CD8-positive, alpha-beta memory T cell (primary cell): ENCODE measurements at places on chromosomes 3 and 15. TPM values are rescaled to one million over a fixed set of nuclear protein-coding genes. Genes with fewer than 3 reads are reported as not detected.

DNA sequence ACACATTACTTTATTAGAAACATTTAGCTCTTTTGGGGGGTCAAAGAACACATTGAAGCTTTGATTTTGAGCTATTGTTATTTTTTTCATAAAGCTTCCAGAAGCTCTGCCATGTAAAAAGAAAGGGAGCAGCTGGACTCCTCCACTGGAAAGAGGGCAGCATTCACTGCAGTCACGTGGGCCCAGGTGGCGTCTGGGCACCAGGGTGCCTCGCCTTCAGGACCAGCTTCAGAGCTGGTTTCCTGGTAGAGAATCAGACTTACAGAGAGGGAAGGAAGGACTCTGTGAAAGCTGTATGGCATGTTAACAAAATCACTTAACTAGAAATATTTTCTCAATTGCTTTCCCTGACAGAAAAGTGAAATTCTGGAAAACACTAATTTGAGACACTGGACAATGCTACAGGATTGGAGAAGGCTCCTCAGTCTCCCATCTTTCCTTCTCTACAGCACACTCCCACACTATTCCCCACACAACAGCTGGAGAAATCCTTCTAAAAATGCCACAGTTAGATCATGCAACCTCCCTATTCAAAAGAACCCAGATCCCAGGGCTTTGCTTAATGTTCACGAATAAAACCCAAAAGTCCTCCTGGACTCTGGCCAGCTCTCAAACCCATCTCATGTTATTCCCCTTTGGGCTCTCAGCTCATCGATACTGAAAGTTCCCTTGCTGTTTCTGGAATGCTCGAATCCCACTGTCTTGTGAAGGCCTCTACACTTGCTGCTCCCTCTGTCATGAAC is 83.2 kb downstream of the NFKBIZ start:
- no peaks in the 10 kb centered on the region for H3K27me3 ChIP-seq
- H3K4me1 ChIP-seq, result peaks cover 9% of the 10 kb centered on the region
- no peaks in the 10 kb centered on the region for H3K36me3 ChIP-seq

SEMA6D gene
- not detected for total RNA-seq

SNX1 gene
- total RNA-seq, result 90.1 TPM

VEPH1 gene
- total RNA-seq, result not detected

LEKR1 gene
- 0.55 TPM for total RNA-seq

- no peak for DNase-seq
- peak overlapping the region; percentile 61 for H3K4me3 ChIP-seq
- peak overlapping the region; percentile 61 for H3K27ac ChIP-seq
- H3K36me3 ChIP-seq, result no peaks in the 10 kb centered on the region
- peaks cover 8% of the 10 kb centered on the region for H3K4me1 ChIP-seq
- no peaks in the 10 kb centered on the region for H3K27me3 ChIP-seq
These were observed 1.2 kb downstream of the CTSH start for GRCh38 chr15:78943692-78944091.

DNA sequence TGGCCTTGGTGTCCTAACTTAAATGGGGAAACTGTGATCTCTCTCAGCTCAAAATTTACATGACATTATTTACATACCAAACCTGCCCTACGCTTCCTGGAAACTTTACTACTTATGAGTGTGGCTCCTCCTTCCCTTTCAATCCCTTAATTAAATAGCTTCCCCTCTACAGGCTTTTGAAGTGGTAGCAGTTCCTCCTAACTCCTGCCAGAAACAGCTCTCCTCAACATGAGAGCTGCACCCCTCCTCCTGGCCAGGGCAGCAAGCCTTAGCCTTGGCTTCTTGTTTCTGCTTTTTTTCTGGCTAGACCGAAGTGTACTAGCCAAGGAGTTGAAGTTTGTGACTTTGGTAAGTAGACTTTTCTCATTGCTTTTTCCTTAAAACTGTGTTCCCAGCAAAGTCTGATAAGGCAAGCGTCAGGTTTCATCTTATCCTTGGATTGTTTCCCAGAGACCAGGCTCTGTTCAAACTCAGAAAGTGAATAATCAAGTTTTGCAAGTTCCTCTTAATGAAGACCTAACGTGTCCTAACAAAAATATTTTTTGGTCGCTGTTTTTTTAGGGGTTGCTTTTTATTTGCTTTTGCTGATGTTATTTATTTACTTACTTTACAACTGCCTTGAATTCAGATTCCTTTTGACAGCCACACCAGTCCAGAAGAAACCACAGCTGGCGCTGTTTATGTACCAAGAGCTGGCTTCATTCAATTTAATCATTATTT is at the start of gene ACP3:
TSS of gene ACP3 (plus strand) at position 179 of the 720 bp plus-strand sequence. CDS start at position 229, 50 bp downstream.
- no peaks in the 10 kb centered on the region for H3K27me3 ChIP-seq
- H3K27ac ChIP-seq, result no peak within 1 kb of the TSS
- DNase-seq, result no peak
- H3K36me3 ChIP-seq, result no peaks in the 10 kb centered on the region

TRPM1 gene
- not detected for total RNA-seq

SERINC4 gene
- total RNA-seq, result 0.20 TPM

GOLGA8S gene
- not detected for total RNA-seq
